Activated T-cell treated with anti-CD3 and anti-CD28 coated beads, Interleukin-2, amount 50 U/mL, for 24 hours (primary cell): ENCODE measurements at places on chromosomes 6 and 20.

GRCh38 chr6:138105880-138106664 lies 1.1 kb downstream of the PERP start:
- DNase-seq = no peak

GRCh38 chr6:80488190-80488589 lies 381.7 kb downstream of the BCKDHB start:
- no peak for DNase-seq

GRCh38 chr6:108995296-108995695 lies 99.3 kb downstream of the SESN1 start:
- no peak for DNase-seq

DNA sequence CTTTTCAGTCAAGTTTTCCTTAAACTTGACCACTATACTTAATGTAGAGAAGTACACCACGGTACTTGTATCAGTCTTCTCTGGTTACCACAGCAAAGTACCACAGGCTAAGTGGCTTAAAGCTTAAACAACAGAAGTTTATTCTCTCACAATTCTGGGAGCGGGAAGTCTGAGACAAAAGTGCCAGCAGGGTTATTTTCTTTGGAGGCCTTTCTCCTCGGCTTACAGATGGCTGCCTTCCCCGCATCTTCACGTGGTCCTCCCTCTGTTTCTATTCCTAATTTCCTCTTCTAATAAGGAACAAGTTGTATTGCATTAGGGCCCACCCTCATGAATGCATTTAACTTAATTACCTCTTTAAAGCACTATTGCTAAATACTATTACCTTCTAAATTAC lies 258.0 kb downstream of the PLCB1 start:
- DNase-seq = no peak

GRCh38 chr20:57465943-57466342 lies 59.0 kb downstream of the CTCFL start:
- DNase-seq = no peak

DNA sequence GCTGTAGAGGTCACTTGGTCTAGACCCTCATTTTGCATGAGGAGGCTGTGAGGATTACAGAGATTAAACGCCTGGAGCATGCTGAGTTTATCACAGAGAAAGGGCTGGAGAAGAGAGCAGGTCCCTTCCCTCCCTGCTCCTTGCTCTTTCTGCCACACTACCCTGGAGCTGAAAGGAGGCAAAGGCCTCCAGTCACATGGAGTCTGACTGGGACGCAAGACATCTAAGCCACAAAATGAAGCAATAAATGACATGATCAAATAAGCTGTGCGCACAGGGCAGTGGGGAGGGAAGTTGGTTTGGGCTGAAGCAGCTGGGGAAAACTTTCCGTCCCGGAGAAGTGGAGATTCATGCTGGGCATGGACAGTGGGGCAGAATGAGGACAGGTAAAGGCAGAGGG lies 33.3 kb downstream of the ATXN1 start:
- DNase-seq = no peak

GRCh38 chr6:17663226-17663625 lies 43.5 kb downstream of the NUP153 start:
- no peak for DNase-seq

DNA sequence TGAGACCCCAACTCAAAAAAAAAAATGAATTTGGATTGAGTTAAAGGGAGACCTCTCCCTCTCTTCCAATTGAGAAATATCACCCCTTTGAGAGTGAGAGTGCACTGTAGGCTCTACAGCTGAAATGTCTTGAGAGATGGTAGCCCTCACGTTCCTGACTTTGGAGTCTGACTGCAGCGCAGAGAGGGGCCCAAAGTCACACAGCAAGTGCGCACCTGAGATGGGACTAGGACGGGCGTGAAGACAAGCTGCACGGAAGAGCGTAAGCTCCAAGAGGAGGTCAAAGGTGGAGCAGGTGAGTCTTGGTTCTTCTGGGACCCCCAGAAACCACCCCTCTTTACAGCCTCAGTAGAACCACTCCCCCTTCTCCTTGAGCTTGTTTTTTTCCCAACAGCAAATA lies 643 bp downstream of the SLA2 start:
- peak; percentile 48 for DNase-seq

DNA sequence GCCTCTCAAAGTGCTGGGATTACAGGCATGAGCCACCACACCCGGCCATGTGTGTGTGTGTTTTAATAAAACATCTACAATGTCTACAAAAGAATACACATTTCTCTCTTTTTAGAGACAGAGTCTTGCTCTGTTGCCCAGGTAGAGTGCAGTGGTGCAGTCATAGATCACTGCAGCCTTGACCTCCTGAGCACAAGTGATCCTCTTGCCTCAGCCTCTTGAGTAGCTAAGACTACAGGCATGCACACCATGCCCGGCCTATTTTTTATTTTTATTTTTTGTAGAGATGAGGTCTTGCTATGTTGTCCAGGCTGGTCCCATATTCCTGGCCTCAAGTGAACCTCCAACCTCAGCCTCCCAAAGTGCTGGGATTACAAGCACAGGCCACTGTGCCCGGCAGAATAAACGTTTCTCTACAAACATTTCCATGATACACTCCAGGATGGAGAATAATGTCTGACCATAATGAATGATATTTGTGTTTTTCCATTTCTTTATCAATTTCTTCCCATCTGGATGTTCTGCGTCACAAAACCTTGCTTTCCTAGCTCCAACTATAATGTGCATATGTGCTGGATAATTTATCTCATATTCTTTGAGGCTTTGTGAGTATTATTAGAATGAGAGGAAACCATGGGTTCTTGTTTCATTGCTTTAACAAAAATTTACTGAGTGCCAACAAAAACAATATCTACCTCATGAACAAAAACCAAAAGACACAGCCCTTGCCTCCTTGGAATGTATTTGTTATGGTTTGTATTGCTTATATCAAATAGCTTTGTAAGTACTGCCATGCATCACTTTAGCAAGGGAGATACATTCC lies 28.6 kb upstream of the CCN2 start:
- no peak for DNase-seq

- no peak for DNase-seq
Observed at GRCh38 chr6:142361779-142362750, 60.3 kb downstream of the ADGRG6 start.

GRCh38 chr6:77548662-77549366 lies 85.5 kb upstream of the HTR1B start:
- no peak for DNase-seq

- DNase-seq = no peak
Observed at GRCh38 chr6:104936766-104937535, 20.0 kb upstream of the LIN28B start.

GRCh38 chr6:105893741-105894140 lies 192.4 kb upstream of the PRDM1 start:
- no peak for DNase-seq

GRCh38 chr6:119132261-119132981 lies 54.0 kb upstream of the FAM184A start:
- no peak for DNase-seq

DNA sequence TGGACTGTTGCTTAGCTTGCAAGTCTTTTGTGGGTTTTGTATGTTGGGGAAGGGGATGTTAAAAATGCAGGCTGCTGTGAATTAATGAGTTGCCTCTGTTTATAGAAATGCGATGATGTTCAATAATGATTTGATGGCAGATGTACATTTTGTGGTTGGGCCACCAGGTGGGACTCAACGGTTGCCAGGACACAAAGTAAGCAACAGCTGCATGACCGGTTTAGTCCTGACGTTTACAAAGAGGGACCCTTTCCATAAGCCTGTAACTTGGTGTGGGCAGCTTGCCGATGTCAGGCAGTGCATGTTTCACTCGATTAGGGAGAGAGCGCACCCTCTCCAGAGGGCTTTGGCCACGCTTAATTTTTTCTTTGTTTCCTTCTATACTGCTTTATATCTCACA lies 1.3 kb downstream of the BTBD3 start:
- no peak for DNase-seq
